ENCODE measurements at places on chromosomes 7 and 10.

- no peak for DNase-seq
Measured at GRCh38 chr7:105719395-105719794, 138.1 kb upstream of the EFCAB10 start.

- DNase-seq, result peak; percentile 75
Measured at GRCh38 chr10:123614888-123615287, 51.3 kb upstream of the GPR26 start.

DNA sequence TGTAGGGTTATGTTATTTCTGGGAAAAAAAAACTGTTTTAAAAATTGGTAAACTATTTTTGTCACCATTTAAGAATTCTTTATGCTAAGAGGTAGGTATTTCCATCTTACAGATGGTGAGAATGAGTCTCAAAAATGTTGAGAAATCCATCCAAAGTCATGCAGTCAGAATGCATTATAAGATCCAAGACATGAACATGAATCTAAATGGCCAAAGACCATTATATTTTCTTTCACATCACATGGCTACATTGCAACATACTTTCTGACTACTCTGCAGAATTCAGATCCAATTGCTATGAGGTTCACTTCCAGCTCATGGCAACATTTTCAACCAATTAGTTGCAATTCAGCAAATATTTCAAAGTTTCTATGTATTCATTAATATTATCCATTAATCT lies 181.2 kb downstream of the TWIST1 start:
- no peak for DNase-seq

GRCh38 chr10:7157091-7157490 lies 253.7 kb downstream of the SFMBT2 start:
- DNase-seq, result no peak

DNA sequence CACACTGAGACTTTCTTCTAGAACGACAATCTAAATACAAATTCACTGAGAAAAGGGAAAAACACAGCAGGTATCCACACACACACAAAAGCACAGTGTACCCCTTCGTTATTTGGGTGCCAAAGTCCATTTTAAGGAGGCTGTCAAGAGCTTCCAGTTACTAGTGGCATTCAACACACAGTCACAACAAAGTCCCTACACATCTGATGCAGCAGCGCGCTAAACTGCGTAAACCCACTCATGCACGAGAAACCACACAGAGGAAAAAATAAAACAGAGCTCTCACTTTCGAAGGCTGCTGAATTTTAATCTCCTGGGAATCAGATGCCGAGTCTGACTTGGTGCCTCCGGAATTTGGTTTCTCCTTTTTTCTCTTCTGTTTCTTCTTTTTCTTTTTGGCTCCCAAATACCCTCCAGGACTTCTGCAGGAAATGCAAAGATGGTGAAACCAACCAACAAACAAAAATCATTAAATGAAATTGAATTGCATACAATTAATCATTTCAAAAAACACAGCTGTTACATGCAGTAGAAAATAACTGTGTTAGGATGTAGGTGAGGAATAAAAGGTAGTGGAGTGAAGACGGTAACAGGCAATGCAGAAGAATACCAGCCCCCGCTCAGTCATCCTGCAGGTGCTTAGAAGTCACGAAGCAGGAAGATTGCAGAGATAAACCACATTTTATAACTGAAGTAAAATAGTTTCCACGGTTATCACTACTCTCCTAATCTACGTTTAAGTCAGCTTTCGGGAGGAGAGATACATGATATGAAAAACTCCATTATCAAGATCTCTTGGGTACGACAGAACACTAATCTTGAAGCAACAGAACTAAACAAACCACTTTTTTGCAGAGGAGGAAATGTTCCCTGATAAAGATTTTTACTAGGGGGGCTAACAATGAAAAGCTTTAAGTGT lies 27.1 kb downstream of the NMT2 start:
- DNase-seq, result no peak

Data from HEK293T (cell line).